ENCODE measurements at places on chromosomes 1 and 21. TPM values are rescaled to one million over a fixed set of nuclear protein-coding genes. Genes with fewer than 3 reads are reported as not detected.

DNA sequence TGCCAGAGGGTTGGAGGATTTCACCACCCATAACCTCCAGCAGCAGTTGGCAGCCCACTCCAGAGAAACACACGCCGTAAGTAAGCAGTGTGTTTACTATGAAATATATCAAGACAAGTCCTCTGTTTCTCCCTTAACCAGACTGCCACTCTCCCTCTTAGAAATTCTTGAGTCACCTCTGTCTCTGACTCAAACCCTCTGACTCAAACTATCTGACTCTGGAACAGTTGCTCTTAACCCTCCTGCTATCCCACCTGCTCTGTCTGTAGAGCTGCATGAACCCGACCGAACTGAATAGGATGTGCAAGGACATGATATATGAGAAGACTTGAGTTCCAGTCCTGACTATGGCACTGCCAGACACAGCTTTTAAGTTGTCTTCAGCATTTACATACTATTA is 14.1 kb downstream of the INPP5B start:
- no peak for DNase-seq

- peak; percentile 63 for DNase-seq
Measured at GRCh38 chr1:78676347-78676982, 26.8 kb downstream of the IFI44 start.

DNA sequence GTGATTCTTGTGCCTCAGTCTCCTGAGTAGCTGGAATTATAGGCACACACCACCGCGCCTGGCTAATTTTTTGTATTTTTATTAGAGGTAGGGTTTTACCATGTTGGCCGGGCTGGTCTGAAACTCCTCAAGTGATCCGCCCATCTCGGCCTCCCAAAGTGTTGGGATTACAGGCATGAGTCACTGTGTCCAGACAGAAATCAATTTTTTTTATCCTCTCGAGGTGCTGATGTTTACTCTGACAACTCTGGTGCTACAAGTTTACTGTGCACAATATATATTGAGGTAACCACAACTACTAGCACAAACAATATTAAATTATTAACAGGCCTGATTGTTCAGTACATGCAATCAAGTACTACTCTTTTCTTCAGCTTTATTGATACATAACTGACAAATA is 39.7 kb downstream of the F13B start:
- no peak for DNase-seq

The CELF3 gene
- total RNA-seq = not detected

DNA sequence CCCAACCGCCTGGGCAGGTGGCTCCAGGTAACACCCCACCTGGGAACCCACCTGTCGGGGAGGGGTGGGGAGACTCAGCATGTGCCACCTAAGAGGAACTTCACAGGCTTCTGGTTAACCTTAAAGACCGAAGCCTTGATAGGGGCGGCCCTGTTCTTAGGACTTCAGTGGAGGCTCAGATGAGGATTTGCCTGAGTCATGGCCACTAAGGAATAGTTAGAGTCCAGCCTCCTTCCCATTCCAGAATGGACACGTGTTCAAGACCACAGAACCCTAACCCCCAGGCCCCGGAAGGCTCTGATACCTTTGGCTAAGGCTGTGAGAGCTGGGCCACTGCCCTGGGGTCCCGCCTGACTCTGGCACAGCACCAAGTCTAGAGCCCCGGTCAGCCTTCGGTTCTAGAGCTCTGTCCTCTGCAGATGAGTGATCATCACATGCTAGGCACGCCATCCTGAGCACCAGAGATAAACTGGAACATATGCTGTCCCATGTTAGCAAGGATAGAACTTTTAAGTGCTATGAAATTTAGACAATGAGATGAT is 20.3 kb downstream of the PADI6 start:
- DNase-seq = no peak
